ENCODE measurements at places on chromosomes 4 and X.

DNA sequence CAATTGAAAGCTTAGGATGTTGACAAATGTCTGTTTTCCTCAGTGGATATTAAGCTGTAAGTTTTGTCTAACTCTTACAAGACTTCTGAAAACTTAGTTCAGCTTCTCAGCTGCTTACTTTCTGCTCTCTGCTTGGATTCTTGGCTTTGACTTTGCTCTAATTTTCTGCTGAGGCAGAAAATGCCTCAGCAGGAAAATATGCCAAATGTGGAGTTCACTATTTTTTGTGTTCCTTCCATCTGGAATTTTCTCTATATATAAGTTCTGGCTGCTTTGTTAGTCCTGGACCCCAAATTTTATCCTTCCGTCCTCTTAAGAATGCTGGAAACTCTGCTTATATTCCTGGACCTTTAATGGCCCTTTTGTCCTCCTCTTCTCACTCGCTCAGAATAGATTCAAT lies 352.6 kb upstream of the NWD2 start:
- no peak for DNase-seq

DNA sequence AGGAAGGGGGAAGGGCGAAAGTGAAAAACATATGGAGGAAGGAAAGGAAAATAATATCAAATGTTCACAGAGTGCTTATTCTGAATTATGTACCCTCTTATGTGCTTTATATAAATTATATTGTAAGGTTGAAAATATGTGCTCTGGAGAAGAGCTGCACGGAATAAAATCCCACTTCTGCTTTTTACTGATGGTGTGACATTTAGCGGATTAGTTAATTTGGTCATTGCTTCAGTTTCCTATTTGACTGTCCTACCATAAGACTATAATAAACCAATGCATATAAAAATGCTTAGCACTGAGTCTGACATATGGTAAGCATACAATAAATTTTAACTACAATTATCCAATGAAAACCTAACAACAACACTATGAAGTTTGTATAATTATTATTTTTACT lies 86.2 kb downstream of the NPFFR2 start:
- no peak for DNase-seq

- DNase-seq = no peak
These were observed 154.9 kb downstream of the STK32B start for GRCh38 chr4:5206016-5206790.

- no peak for DNase-seq
These were observed 160.9 kb downstream of the GATB start for GRCh38 chr4:151599863-151600262.

DNA sequence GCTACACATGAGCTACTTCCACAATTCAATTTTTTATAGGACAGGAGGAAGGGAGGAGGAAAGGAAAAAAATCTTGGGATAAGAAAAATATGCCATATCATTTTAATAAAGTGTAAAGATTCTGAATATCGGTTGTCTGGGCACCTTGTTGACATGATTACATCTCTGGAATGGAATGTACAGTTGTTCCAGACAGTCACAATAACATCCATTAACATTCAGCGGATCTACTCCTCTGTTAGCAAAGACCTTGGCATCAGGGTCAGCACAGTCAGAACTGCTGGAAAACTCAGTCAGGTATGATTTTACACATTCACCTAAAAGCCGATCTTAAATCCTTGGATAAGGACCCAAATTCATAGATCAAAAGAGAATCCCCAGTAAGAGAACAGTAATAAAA lies 85.4 kb upstream of the ARMCX2 start:
- DNase-seq = no peak

DNA sequence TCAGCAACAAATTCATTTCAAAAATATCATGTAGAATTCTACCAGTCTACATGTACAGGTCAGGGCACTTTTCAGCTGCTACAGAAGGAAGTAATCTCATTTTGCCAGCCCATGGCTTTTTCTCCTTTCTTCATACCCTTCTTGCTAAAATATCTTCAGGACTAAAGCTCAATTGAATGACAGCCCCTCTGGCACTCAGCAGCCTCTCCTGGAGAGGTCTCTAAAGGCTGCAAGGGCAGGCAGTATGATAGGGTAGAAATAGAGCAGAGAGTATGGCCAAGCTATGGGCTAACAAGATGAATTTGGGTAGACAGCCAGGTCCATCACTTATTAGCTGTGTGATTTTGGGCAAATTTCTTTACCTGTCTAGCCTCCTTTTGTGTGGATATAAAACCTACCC lies 224.6 kb upstream of the RPL34 start:
- DNase-seq = no peak

DNA sequence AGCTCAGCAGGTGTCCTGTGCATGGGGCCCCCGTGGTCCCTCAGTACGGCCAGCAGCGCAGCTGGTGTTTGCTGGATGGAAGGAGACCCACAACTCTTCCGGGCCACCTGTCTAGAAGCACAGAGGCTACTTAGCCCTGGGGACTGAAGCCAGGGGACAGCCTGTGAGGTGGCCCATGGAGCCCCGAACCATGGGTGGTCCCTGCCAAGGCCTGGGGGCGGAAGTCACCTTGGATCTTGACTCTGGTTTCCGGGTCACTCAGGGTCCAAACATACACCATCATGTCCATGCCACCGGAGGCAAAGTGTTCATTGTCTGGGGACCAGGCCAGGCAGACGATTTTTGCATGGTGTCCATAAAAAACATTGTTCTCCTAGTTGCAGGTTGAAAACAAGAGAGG lies 39.5 kb downstream of the WDR1 start:
- DNase-seq = peak; percentile 8

GRCh38 chr4:166092797-166093290 lies 219.8 kb downstream of the TLL1 start:
- DNase-seq = no peak

DNA sequence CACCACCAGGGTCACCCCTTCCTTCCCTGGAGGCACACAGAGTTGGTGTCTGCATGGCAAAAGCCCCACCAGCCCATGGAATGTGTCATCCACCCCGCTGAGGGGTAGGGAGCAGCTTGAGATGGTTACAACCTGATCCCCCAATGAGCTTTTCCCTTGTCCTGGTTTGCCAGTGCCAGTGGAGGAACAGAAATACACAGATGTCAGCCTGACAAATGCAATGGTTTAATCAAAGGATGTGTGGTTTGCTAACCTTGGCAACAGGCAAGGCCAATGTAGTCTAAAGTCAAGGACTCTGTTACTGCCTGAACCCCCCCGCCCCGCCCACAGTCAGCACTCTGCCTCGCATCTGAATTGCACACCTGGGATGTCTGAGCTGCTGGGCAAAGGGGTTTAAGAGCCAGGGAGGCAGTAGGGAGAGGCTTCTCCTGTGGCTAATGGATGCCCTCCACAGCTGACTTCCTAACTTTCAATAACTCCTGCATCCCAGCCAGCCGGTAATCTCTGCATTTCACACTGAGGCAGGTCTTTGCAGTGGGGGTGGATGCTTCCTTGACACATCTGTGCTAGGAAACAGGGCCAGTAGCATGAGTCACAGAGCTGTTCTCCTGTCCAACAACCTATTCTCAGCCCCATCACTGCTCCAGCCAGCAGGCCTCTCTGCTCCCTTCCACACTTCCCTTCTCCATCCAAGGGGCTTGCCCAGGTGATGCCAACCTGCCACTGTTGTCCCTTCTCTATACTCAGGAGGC lies 137.5 kb downstream of the AMMECR1 start:
- DNase-seq = no peak

DNA sequence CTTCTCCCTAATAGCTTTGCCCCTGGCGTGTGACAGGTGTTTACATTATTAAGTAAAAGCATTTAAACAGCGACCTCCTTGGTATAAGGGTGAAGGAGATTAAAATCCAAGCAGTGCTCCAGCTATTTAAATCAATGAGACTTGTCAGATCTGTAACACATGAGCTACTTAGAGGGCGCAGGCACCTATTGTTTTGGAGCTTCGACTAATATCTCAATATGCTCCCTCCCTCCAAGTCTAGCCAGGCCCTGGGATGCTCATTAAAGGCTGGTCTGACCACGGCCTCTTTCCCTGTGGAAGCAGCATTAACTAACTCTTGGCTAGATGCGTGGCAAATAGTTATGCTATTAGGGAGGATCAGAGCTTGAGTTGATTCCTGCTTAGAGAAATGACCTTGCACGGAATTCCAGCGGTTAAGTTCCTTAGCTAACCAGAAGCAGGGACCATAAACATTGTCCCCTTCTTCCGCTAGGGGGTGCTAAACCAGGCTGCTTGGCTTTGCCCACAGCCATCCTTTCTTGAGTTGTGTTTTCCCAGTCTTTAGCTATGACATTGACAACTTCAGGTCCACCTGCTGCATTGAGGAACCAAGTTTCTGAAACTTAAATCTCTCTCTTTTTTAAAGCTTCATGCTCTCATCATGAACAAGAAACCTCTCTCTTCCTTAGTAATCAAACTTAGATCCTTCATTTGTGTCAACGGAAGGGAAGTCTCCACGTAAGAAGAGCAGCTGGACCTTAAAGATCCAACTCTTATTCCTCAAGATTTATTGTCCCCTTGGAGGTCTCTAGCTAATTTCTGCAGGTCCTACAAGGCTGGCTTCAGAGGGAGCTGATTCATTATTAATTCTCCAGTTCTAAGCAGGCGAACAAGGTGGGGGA lies 80.7 kb upstream of the IGFBP7 start:
- no peak for DNase-seq

DNA sequence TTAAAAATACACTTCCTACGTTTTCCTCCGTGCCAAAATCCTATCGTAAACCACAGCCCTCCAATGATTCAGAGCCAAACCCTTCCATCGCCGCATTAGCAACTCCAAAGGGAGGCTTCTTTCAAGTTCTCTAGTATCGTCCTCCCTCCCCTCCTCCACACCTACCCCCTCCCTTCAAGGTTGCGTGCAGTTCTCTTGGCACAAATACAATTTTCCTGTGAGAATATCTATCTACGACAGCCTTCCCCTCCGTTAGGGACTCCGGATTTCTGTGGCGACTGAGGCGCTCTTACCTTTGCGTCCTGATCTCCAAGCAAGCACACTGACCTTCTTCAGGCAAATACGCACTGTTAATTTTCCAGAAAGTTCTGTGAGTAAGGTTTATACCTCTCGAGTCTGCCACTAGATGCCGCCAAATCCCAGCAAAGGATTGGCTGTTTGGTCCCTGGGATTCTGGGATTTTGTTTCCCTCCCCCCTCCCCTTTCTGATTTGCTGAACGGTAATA lies 1.2 kb upstream of the MORF4L2 start:
- DNase-seq = peak; percentile 39

DNA sequence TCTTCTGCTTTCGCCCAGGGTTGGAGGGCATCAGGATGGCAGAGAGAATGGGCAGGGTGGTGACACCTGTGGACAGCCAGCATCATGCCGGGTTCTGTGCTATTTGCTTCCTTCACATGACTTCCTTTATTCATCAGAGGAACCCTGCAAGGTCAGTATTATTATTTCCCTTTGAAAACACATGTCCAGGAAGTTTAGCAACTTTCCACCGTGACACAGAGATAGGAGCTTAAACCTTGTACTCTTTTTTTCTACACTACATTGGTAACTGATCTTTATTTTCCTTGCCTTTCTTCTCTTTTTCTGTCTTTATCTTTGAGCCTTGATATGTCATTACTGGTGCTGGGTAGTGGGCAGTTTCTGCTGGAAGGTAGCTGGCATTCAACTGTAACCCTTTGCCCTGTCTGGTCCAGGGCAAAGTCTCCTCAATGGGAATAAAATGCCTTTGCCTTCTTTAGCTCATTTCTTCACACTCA lies 5.0 kb upstream of the MGST2 start:
- DNase-seq = no peak

DNA sequence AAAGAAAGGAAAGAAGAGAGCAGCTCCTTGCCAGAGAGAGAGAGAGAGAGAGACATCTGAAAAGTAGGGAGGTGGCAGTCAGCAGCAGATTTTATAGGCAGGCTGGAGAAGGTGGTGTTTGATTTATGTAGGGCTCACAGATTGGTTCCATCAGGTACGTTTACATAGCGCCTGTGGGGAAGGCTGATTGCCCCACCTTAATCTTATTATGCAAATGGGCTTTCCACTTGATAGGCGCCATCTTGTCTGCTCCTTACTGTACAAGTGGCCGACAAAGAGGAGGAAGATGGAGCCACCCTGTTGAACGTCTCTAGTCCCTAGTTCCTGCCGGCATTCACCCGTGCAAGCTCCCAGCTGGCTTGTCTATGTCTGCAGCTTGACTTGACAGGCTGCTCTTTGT lies 49.1 kb upstream of the DHRSX start:
- DNase-seq = no peak

GRCh38 chr4:181677201-181677600 lies 566.0 kb upstream of the TENM3 start:
- no peak for DNase-seq

DNA sequence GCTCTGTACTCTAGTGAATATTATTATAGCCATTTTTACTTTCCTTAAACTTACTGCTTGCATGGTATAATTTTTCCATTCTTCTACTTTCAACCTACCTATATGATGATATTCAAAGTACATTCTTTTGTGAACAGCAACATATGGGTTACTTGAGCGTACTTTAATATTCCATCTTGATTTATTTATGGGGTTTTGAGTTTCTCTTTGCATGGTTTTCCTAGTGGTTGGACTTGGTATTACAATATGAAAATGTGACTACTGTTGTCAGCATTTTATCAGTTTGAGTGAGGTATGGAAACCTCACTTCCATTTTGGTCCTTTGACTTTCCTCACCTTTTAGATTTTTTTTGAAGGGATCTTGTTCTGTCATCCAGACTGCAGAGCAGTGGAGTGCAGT lies 35.9 kb downstream of the ADGRG4 start:
- DNase-seq = no peak

DNA sequence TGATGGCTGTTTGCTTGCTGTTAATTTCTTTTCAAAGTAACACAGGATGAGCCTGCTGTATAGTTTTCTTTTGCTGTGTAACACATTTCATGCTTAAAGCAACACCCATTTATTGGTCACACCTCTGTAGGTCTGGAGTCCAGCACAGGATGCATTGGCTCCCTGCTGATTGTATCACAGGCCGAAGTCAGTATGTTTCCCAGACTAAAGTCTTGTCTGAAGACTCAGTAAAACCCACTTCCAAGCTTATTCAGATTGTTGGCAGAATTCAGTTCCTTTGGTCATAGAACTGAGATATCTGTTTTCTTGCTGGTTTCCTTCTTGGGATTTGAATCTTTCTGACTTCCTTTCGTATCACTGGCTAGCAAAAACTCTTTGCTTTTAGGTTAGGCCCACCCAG lies 54.3 kb downstream of the LRP2BP start:
- DNase-seq = no peak

GRCh38 chrX:26100421-26100920 lies 37.7 kb upstream of the MAGEB18 start:
- DNase-seq = no peak

DNA sequence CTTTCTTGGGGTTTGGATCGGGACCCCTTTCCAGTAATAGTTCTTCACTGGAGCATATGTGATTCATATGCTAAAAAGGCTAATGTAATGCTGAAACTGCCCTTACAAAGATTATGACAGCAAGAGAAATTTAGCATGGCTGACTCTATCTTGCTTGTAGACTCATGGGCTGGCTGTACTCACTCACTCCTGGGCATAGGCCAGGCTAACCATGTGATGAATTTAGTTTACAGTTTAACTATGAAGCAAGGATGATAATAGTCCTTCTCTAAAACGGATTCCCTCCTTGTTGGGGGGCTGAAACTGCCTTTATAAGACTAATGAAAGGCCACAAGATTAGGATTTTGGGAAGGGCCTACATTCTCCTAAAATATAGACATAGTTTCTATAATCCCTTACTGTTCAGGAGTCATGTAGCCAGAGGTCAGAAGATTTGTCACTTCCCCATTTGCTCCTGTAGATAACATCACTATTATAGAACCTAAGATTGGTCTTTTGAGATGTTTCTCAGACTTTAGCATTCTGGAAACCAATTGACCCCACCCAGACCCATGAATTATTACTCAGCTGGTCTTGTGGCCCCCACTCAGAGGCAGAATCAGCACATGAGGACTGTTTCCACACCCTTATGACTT lies 20.8 kb upstream of the CEP135 start:
- no peak for DNase-seq

All from activated naive CD4-positive, alpha-beta T cell treated with anti-CD3 and anti-CD28 coated beads, Interleukin-2, amount 50 U/mL, for 16 hours (primary cell).